Stimulated activated naive CD8-positive, alpha-beta T cell treated with anti-CD3 and anti-CD28 coated beads, Interleukin-15, amount 100 ng/mL, for 72 hours (primary cell): ENCODE measurements at places on chromosomes 2 and 18.

GRCh38 chr2:215828528-215829184, 184.7 kb downstream of the MREG start:
- DNase-seq, result peak; percentile 35

DNA sequence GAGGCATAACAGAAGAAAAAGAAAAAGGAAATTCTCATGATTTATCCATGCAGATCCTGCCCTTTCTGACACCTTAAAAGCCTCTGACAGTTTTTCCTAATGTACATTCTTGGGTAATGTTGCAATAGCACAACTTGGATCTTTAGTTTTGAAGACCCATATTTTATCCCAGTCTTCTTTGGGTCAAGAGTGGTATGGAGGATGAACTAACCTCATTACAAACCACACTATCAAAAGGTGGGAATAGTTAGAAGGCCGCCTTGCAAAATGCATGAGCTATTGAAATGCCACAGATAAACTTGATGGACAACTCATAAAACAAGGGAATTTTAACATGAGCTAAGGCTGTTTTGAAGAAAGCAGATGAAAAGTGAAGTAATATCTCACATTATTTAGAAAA, 1479.8 kb upstream of the ACVR2A start:
- no peak for DNase-seq

DNA sequence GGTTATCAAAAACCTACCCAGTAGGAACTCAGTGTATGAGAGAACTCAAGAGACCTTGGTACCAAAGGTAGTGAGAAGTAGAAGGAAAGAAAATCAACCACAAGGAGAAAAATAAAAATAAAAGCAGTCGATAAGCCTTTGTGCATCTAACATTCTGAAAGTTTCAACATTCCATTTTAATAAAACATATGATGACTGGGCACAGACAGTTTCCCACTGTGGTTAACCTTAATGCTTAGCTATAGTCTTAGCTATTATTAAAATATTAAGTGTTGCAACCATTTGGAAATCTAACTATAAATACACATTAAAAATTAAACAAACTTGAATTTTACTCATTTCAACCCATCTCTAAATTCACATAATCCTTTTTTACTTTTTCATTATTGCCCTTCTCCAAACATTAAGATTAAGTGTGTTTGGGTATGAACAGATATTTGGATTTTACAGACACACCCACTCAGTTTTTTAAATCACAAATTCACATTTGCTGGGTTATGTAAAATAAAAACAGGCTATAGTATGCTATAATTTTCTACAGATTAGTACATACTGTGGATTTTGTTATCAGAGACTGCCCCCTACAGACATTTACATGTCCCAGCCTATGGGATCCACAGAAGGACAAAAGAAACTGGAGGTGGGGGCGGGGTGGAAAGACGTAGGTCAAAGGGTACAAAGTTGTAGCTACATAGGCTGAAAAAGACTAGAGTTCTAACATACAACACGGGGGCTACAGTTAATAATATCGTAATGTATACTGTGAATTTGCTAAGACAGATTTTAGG, 32.8 kb downstream of the SRBD1 start:
- no peak for DNase-seq

DNA sequence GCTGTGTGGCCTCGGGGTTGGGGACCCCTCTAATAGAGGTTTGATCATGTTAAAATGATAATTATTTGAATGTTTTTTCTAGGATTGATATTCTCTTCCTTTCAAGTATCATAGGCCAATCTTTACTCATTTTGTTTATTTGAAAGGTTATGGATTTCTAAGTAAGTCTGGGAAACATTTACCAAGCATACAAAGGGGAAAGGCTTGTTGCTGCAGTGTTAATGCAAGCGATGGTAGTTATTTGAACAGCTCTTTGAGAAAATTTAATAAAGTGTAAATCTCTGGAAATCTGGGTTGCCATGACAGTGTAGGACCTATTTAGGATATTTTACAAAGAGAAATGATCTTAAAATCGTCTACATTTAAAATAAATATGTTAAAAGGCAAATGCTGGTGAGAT, 56.1 kb downstream of the SPTBN1 start:
- no peak for DNase-seq

DNA sequence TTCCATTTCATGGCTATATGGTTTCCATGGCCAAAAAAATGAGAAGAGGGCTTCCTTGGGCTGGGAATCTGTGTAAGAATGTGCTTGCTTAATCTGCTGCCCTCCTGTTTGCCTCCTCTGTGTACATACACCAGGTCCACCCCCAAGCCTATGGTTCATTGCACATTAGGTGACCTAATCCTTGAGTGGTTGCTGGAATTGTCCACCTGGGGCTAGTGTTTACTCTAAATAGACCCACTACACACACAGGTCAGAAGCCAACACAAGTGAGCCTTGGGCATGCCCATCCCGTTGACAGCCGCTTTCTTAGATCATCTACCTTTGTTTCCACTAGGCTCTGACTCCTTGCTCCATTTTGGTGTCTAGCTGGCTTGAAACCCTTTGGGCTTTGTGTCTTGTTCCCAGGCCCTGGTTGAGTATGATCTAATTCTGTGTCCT, 59.2 kb upstream of the ATL2 start:
- DNase-seq, result no peak
